ENCODE measurements at places on chromosomes 6 and 20. TPM values are rescaled to one million over a fixed set of nuclear protein-coding genes. Genes with fewer than 3 reads are reported as not detected.

The PLCB1 gene
- total RNA-seq, result 2.7 TPM

The SLC22A16 gene
- total RNA-seq, result not detected

The ARFGEF3 gene
- 1.2 TPM for total RNA-seq

The CALHM5 gene
- total RNA-seq, result 0.12 TPM

The ACOT13 gene
- total RNA-seq, result 11.2 TPM

The DACT2 gene
- total RNA-seq, result 0.44 TPM

The PCSK2 gene
- 0.12 TPM for total RNA-seq

The METTL24 gene
- total RNA-seq, result not detected

The SLPI gene
- total RNA-seq, result 864 TPM
